ENCODE measurements at places on chromosomes 5 and 9. TPM values are rescaled to one million over a fixed set of nuclear protein-coding genes. Genes with fewer than 3 reads are reported as not detected.

SPATA31D4 gene
- total RNA-seq: not detected

- no peak for DNase-seq
Observed at GRCh38 chr5:8317335-8317734, 448.4 kb downstream of the MTRR start.

SLC36A2 gene
- total RNA-seq: not detected

RASGRF2 gene
- 0.06 TPM for total RNA-seq

- no peak for DNase-seq
Observed at GRCh38 chr9:1298046-1298445, 247.9 kb downstream of the DMRT2 start.

DNA sequence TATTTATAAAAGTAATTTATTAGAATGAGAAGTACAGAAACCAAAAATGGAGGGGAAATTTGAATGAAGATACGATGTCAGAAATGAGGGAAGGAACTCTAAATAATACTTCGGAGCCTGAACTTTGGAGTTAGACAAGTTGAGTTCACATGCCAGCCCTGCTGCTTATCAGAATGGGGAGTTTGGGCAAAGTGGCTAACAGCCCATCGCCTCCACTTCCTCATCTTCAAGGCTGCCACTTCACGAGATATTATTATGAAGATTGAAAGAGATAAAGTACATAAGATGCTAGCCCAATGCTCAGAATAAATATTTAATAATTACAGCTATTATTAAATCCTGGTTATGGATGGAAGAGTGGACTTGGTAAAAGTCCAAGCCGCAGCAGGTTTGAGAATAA, 56.2 kb upstream of the ABCA1 start:
- DNase-seq: no peak

CYFIP2 gene
- 228 TPM for total RNA-seq

TNFSF8 gene
- not detected for total RNA-seq

GRCh38 chr5:1549475-1550030, 25.8 kb upstream of the LPCAT1 start:
- DNase-seq: no peak

DNA sequence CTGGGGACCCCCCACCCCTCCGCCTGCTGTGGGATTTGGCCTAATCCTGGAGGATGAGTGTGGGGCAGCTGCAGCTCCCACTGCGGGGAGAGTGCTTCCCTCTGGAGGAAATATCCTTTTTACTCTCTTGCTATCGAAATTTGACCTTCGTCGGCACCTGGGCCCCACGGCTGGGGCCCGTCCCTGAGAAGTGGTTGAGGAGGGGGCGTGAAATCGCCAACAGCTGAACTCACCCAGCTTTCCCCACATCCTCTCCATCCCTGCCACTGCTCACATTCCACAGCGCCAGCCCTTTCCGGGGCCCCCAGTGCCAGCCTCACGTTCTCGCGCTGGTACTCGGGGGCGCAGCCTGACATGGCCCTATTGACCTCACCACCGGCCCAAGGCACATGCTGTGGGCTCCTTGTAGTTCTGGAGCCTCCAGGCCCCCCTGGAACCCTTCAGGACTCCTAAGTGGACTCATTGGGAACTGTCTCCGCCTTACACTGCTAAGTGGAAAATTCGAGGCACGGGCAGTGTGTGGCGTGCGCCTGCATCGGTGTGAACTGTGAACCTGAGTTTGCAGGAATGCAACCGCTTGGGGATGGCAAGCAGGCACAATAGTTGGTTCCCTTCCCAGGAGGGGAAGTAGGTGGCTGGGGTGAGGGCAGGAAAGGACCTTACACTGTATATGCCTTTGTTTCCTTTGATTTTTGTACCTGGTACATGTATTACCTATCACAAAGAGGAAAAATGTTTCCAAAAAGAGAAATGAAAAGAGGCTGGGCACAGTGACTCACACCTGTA, 19.2 kb downstream of the FGFR4 start:
- no peak for DNase-seq

FCN2 gene
- total RNA-seq: not detected

- DNase-seq: no peak
Observed at GRCh38 chr9:100911273-100911672, 117.3 kb upstream of the PLPPR1 start.
